ENCODE measurements at places on chromosomes 3 and 15.

GRCh38 chr15:65902373-65902772, 33.1 kb downstream of the RAB11A start:
- DNase-seq, result no peak

DNA sequence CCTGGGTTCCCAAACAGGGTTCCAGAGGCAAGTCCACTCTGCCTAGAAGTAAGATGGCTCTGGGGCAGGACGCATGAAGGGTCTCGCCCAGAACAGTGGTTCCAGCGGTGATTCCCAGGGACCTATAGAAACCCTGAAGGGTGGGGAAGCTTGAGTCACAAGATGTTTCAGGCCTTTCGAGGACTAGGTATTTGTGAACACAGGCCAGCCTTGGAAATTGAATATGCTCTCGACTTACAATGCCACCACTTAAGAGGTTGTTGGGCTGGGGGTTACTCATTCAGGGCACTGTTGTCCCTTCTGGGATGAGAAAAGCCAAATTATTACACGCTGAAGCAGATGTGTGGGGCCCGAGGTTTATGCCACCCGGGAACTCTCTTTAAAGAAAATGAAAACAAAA, 152.0 kb downstream of the TJP1 start:
- DNase-seq, result no peak

- DNase-seq, result no peak
Measured at GRCh38 chr3:139541532-139542288, 2.2 kb upstream of the RBP1 start.

DNA sequence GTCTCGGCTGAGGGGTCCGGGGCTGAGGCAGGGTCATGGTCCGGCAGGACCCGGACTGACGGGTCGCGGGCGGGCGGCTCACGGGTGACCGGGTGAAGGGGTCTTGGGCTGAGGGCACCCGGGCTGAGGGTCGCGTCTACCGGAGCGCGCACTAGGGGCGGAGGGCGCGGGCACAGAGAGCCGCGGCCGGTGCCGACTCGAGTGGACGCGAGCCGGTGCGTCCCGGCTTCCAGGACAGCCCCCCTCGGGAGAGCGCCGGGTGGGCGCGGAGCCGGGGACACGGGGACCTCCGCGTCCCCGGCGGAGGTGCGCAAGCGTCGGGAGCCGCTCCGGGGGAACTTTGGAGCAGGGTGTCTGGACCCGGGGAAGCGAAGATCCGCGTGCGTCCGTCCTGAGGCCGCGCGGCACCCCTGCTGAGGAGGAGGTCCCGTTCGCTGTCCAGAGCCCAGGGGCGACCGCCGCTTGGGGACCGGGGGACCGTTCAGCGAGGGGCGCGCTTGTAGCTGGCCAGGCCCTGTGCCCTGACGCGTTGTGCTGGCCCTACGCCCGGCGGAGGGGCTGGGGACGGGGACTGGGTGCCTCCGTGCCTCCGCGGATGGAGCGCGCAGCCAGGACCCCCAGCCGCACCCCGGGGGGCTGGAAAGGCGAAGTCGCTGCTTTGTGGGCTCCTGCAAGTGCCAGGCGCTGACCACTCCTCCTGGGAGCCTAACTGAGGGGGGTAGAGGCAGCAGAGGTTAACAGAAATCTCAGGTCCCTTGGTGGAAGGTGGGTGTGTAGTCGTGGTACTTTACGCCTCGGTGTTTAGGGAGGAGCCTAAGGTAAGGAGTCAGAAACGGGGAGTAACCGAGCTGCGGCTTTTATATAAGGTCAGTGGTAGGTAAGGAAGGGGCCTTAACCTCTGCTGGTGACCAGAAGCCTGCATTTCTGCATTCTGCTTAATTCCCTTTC, at the start of gene PPARG:
Gene PPARG, plus strand, starts transcription at position 889 of the 948 bp plus-strand sequence. CDS start 90,642 bp downstream, outside the sequence.
- DNase-seq, result no peak

GRCh38 chr3:10762611-10763247, 53.3 kb upstream of the SLC6A11 start:
- no peak for DNase-seq

- DNase-seq, result no peak
Measured at GRCh38 chr3:42264399-42265058, 1.5 kb downstream of the CCK start.

GRCh38 chr15:32799936-32800535, 82.2 kb downstream of the GREM1 start:
- no peak for DNase-seq

DNA sequence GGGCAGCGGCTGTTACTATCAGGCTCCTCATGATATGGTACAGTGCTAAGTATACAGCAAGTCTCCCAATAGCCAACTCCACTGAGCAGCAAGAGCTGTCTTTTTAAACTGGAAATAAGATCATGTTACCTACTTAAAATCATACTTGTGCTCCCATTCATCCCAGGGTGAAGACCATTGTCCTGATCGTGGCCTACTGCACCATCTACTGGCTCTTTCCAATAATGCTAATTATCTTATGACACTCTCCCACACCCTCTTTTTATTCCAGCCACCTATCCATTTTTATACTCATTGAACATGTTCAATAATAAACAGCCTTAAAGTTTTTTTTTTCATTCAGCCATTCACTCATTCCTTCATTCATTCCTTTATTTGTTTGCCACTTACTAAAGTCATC, 117.7 kb downstream of the GBE1 start:
- DNase-seq, result no peak

DNA sequence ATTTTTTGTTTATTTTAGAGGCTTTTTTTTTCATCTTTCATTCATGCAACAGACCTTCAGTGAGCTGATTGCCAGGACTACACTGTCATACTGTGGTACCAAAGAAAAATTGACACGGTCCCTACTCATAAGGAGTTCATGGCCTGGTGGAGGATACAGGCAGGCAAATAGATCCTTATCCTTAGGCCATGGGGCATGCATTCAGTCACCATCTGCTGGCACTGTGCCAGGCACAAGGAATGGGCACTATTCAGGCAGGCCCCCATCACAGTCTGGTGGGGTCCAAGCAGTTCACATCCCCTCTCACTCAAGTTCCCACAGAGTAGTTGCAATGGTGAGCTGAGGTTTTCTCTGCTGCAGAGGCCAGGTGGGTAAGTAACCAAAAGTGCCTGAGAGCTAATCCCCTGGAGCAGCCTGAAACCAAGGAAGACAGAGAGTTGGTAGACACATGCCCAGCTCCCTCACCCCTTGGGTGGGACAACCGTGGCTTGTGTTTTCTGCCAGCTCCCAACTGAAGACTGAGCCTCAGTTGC, 17.3 kb downstream of the CISH start:
- no peak for DNase-seq

- no peak for DNase-seq
Measured at GRCh38 chr3:114231616-114232015, 5.8 kb downstream of the ZNF80 start.

- no peak for DNase-seq
Measured at GRCh38 chr15:63389902-63390670, 8.4 kb upstream of the CA12 start.

GRCh38 chr3:66454464-66454859, 46.4 kb downstream of the LRIG1 start:
- no peak for DNase-seq

- no peak for DNase-seq
Measured at GRCh38 chr15:78976691-78977090, 31.8 kb upstream of the CTSH start.

- DNase-seq, result no peak
Measured at GRCh38 chr3:117843356-117843755, 1133.8 kb downstream of the TUSC7 start.

GRCh38 chr15:59148153-59148833, 43.3 kb downstream of the CCNB2 start:
- DNase-seq, result no peak

- DNase-seq, result no peak
Measured at GRCh38 chr3:177110895-177111294, 86.4 kb downstream of the TBL1XR1 start.

- no peak for DNase-seq
Measured at GRCh38 chr3:56357266-56357665, 111.0 kb downstream of the ERC2 start.

DNA sequence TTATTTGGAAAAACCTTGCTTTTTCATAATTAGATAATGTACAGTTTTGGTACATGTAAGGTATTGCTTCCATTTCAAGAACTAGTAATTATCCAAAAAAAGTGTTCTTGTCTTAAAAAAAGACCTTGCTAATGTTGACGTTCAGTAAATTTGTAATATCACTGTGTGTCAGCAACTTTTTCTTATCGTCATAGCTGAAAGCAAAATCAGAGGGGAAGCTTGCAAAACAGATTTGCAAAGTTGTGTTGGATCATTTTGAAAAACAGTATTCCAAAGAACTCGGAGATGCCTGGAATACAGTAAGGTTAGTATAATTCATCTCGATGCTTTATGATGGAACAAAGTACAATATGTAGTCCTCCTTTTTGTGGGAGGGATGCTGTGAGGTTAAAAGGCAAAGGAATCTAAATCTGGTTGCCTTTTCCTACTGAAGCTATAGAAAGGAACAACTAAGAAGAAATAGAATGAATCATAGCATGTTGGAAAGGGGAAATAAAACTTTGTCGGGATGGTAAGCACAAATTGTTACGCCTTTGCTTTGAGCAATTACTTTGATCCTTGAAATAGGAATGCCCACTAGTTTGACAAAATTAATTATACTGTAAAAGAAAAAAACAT, 1.5 kb downstream of the NSUN3 start:
- DNase-seq, result no peak

- DNase-seq, result no peak
Measured at GRCh38 chr3:74613521-74614106, 845 bp downstream of the CNTN3 start.

GRCh38 chr3:100231668-100232067, 29.1 kb upstream of the TBC1D23 start:
- no peak for DNase-seq

DNA sequence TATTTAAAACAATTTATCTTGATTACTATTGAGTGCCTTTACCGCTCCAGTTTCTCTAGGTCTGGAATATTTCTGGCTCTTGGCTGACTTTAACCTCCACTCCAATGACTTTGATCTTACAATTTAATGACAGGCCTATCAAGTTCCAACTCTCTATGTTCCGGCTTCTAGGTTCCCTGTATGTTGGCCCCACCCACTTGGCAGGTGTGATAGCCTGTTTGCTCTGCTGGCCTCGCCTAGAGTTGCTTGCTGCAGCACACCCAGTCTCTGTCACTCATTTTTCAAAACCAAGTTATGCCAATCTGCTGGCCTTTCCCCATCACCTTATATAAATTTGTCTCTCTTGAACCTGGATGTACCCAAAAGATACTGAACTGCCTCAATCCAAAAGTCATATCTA, 428.0 kb downstream of the ROBO1 start:
- no peak for DNase-seq

DNA sequence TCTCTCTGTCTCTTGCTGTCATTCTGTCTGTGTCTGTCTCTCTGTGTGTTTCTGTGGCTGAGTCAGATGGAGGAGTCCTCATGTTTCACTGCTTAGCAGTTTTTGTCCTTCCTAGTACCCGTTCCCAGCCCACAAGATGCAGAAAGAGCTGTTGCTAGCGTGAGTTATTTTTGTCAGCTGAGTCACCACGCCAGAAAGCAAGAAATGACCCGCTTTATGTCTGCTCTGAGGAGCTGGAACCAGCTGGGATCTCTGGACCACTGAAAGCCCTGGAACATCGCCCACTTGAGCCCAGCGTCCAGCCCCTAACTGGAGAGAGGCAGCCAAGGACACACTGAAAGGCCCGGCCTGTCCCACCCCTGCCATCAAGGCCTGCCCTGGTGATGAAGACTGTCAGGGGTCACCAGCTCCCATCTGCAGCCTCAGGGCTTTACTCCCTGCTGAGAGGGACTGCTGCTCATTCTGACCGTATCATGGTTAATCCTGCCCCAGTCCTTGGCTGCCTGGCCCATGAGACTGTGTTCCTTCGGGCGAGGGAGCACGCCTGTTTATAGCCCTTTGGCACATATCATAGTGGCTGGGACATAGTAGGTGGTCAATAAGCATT, 101.7 kb upstream of the TPM1 start:
- DNase-seq, result no peak

GRCh38 chr3:17949101-17949500, 206.7 kb upstream of the TBC1D5 start:
- no peak for DNase-seq

DNA sequence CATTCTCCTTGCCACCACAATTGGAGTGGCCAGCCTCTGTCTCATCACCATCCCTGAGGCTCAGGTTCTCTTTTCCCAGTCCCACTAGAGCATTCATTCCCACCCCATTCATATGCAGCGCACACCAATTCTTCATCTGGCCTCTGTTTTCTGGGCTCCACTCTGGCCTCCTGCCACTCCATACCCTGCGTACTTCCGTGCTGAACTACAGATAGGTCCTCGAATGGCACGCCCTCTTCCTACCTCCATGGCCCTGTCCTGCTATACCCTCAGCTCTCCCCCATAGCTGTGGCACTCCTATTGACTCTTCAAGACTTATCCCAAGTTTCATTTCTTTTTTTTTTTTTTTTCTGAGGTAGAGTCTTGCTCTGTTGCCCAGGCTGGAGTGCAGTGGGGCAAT, 25.9 kb downstream of the PAQR5 start:
- DNase-seq, result no peak

DNA sequence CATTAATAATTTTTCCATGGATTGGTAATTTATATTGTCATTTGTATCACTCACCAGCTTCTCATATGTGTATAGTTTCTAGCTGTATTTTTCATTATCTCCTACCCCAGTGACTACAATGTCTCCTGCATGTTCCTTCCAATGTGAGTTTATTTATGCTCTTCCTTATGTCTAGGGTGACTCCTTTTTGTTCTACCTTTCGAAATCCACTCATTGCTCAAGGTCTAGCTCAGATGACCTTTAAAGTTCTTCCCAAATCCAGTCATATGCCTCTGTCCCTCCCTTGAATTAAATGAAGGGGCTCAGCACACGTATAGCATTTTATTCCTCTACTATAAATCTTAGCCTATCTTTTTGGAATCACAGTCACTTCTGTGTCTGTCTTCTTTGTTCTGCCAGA, 53.0 kb downstream of the TMEM45A start:
- no peak for DNase-seq

DNA sequence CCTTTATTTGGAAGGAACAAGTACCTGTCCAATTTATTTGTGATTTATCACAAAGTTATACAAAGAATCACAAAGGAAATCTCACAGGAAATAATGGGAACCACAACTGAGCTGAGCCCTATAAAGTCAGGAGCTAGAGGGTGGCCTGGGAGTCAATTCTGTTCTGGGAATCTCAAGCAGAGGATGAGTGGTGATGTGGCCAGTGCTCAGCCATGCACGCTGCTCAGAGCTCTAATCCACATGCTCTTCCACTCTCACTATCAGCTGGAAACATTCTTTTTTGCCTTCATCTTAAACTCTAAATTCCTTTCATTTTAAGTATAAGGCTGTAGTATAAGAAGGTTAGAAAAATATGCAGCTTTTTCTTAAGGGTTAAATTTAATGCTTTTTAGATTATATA, 36.6 kb downstream of the UACA start:
- no peak for DNase-seq

GRCh38 chr3:124586126-124587052, 143.9 kb upstream of the UMPS start:
- no peak for DNase-seq

GRCh38 chr3:198022604-198023003, 62.6 kb downstream of the LMLN start:
- no peak for DNase-seq

Data from activated T-cell treated with anti-CD3 and anti-CD28 coated beads for 1 hour (primary cell).